Stimulated activated CD8-positive, alpha-beta memory T cell treated with anti-CD3 and anti-CD28 coated beads, Interleukin-12 subunit alpha, Interleukin-12 subunit beta, amount 100 ng/mL, for 1 hour (primary cell): ENCODE measurements at places on chromosomes 16 and 17.

- no peak for DNase-seq
Observed at GRCh38 chr17:60040843-60041242, 37.9 kb downstream of the HEATR6 start.

DNA sequence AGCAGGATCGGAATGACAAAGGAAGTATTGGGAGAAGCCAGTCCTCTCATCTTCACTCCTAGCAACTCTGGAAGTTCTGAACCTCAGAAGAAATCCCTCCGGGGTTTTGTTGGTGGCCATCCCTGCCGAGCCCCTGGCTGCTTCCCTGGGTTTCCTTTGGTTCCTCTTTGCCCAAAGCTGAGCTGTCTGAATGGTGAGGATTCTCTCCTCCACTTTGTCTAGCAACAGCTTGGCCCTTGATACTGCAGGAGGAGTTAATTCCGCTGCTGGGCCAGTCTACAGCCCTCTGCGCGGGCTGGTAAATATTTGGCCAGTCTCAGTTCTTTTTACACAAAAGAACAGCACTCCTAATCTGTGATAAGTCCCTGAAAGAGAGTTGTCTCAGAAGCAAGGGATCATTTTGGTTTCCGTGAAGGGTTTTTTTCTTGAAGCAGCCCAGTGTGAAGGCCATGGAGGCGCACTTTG, 170.9 kb downstream of the RAB11FIP4 start:
- DNase-seq: no peak

DNA sequence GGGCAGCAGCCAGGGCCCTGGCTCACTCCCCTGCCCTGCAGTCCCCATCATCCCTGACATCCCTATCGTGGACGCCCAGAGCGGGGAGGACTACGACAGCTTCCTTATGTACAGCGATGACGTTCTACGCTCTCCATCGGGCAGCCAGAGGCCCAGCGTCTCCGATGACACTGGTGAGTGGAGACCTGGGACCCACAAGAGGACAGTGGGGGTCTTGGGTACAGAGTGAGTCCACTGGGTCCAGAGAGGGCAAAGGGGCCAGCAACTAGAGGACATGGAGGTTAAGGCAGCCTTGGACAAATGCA, 12.6 kb downstream of the GALK1 start:
- no peak for DNase-seq

GRCh38 chr17:28008513-28008912, 34.0 kb upstream of the NLK start:
- DNase-seq: no peak

DNA sequence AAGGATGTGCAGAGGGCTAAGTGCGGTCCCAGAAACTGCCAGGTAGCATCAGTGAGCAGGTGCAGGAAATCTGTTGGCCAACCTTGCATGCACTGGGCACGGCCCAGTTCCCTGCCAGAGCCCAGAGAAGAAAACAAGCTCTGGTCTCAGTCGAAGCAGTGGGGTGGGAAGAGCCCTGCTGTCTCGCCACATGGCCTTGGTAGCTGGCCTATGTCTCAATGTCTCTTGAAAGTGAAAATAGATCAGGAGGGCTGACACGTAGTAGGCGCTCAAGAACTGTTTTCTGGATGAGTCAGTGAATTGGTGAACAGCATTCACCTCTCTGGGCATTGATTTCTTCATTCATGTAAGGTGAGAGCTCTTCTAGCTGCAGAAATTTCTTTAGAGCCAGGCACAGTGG, 90.4 kb downstream of the MARF1 start:
- no peak for DNase-seq

- DNase-seq: no peak
Observed at GRCh38 chr17:63937920-63938319, 5.8 kb upstream of the CD79B start.

DNA sequence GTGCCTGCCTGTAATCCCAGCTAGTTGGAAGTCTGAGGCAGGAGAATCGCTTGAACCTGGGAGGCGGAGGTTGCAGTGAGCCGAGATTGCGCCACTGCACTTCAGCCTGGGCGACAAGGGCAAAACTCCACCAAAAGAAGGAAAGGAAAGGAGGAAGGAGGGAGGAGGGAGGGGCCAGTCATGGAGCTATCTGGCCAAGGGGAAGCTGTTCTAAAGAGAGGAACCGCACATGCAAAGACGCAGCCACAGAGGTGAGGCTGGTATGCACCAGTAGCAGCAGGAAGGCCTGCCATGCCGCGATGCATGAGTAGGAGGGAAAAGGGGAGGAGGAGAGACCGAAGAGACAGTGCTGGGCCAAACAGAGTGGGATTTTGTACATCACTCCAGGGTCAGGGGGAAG, 35.9 kb downstream of the HSBP1 start:
- no peak for DNase-seq

DNA sequence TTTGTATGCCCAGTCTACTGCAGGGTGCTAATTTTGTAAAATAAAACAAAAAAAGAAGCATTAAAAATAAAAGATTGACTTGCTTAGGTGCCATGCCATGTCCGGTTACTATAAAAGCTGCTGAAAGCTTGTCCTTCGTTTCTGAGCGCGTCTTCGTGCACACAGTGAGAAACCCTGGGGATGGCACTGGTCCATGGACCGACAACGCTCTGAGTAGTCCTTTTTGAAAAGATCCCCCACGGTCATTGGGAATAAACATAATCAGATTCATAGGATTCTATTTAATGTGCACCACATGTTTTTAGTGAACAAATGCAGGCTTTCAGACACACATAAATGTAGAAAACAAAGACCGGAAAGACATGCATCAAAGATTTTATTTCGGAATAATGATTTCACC, 146.3 kb downstream of the XYLT1 start:
- DNase-seq: no peak

DNA sequence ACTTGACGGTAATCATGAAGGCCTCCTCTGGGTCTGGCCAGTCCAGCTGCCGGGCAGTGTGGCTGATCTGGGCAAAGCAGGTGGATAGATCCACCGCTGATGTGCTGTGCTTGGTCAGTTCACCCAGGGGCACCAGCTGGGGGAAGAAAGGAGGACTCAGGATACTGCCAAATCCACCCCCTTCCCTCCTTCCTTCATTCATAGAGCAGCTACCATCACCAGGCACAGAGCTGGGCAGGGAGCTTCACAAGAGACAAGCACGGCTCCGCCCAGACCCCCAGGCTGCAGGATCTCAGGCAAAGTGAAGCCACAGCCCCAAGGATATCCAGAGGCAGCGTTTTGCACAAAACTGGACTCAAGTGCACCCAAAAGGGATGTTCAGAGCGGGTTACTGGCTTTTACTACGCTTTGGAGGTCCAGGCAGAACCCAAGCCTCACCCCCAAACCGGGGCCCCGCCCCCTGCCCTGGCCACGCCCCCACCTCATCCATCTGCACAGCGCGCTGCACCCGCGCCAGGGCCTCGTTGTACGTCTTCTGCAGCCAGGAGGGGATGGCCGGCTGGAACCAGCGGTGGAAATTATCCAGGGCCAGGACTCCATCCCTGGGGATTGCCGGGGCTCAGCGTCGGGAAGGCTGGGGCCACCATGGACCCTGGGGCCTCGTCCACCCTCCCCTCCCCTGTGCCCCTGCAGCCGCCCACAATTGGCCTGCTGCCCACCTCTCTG, 9.1 kb downstream of the UNC13D start:
- DNase-seq: no peak

DNA sequence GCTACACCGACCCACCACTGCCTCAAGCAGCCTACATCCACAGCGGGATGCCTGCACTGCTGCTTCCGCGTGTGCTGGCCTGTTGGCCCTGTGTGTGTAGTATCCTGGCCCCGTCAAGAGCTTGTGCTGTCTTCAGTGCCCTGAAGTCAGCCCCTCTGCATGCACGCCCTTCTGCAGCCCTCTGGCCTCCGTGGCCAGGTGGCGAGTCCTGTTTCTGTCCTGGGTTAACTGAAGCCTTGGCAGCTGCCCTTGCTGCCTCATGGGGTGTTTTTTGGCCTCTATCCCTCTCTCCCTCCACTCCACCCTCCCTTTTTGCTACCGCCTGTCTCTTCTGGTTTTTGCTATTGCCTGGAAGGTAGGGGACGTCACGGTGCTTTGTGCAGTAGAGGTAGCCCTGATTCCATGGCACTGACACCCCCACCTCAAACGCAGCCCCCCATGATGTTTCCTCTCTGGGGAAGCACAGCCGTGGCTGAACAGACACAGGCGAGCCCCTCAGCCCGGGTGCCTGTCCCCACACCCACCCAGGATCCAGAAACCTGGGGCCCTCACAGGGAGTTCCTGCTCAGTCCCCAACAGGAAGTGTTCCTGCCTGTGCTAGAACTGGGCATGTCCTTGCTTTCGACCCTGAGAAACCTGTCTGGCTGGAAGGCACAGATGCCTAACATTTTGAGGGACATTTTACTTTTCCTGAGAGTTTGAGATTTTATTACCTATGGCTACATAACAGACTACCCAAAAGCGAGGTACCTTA, 18.8 kb upstream of the AMZ2 start:
- DNase-seq: no peak

GRCh38 chr17:39507511-39507910, 46.2 kb downstream of the CDK12 start:
- DNase-seq: no peak

DNA sequence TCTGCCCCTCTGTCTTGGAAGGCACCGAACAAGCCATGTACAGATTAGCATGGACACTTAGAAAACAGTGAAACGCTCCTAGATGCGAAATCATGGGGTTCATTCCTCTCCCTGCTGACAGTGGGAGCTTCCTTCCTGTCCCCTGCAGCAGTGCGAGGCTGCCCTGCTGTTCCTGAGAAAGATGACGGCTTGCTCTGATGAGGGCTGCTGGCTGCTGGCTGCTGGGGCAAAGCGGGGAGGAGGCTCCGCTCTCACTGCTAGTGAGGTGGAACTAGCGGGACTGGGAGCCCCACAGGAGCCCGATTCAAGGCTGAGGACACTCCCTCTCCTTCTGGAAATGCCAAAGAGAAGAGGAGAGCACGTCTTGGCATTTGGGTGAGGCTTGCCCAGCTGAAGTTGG, 25.9 kb upstream of the CACNG4 start:
- no peak for DNase-seq

GRCh38 chr17:7848131-7848579, 6.7 kb upstream of the TMEM88 start:
- no peak for DNase-seq

GRCh38 chr17:47285003-47285402, 31.4 kb downstream of the ITGB3 start:
- no peak for DNase-seq

GRCh38 chr17:39116224-39116623, 35.2 kb downstream of the PLXDC1 start:
- DNase-seq: no peak

DNA sequence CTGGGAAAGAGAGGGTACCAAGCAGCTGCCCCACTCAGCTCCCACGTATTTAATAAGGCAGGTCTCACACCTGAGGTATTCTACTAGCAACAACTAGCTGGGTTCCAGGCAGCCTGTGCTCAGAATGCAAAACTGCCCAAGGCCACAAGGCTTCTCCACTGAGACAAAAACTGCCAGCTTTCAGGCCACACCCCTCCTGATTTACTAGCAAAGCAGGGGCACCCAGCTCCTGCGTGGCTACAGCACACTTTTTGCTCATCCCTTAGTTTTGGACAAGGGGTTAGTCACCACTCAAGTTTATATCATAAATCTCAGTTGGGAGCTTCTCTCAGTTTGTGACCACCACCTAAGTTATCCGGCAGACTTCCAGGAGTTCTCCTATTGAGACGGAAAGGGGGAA, 494.6 kb downstream of the CDH11 start:
- no peak for DNase-seq

DNA sequence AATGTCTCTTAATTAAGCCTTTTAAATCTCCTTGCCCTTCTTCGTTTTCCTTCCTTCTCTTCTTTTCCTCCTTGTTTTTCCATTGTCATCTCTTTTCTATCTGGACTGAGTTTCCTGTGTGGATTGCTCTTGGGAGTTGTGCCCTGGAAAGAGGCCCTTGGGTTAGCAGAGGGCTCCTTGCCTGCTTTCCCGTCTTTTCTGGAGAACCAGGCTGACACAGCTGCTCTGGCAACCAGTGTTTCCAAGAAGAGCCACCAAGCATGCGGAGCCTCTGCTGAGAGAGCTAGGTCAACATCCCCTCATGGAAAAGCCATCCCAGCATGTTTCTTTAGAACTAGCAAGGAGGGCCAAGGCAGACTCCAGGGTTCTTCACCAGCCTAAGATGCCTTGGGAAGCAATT, 75.4 kb downstream of the HLF start:
- no peak for DNase-seq

- DNase-seq: no peak
Observed at GRCh38 chr17:17356931-17357270, 53.7 kb downstream of the NT5M start.

DNA sequence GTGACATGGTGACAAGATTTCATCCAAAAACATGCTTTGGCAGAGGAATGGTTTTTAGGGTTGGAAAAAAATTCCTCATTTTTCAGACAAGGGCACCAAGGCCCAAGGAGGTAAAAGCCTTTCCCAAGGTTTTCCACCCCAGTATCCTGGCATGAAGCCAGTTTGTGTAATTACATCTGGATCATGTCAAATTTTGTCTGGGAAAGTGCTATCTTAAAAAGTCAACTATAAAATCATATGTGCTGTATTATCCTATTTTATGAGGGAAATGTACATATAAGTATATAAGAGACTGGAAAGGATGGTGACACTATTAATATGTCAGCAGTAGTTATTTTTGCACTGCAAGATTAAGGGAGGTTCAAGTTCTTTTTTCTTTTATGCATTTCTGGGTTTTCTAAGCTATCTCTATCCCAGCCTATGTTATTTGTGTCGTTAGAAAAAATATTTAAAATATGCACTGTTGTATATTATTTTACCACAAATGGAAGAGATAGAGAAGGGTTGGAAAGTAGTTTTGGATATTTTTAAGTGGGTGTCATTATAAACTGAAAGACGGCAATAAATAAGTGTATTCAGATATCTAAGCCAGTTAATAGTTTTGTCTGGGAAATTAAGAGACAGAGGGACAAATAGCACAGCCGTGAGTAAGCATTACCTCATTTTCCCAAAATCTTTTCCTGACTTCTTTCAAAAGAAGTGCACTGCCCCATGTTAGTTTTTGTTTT, 13.5 kb upstream of the FBXO47 start:
- DNase-seq: no peak

- DNase-seq: no peak
Observed at GRCh38 chr16:74721716-74722115, 21.1 kb upstream of the MLKL start.

- no peak for DNase-seq
Observed at GRCh38 chr17:79246225-79247190, 171.9 kb downstream of the ENGASE start.
